Glomerular endothelial cell (primary cell): ENCODE measurements at places on chromosomes 16 and 17. TPM values are rescaled to one million over a fixed set of nuclear protein-coding genes. Genes with fewer than 3 reads are reported as not detected.

The SLC16A11 gene
- 0.12 and 0.44 TPM in 2 replicates for total RNA-seq

GRCh38 chr16:11328172-11329070, 16.8 kb upstream of the RMI2 start:
- DNase-seq = peak; percentile 44

- DNase-seq = no peak
Measured at GRCh38 chr16:85329059-85329812, 217.0 kb upstream of the CIBAR2 start.

GRCh38 chr17:73705594-73705993, 61.3 kb upstream of the SDK2 start:
- DNase-seq = no peak

GRCh38 chr16:67919622-67920221, 11.9 kb downstream of the CTRL start:
- DNase-seq = no peak

The RBFOX1 gene
- total RNA-seq = not detected in 2 replicates

- no peak for DNase-seq
Measured at GRCh38 chr16:14497245-14498082, 132.6 kb downstream of the PARN start.

The NHLRC4 gene
- 2.7 and 3.3 TPM in 2 replicates for total RNA-seq

DNA sequence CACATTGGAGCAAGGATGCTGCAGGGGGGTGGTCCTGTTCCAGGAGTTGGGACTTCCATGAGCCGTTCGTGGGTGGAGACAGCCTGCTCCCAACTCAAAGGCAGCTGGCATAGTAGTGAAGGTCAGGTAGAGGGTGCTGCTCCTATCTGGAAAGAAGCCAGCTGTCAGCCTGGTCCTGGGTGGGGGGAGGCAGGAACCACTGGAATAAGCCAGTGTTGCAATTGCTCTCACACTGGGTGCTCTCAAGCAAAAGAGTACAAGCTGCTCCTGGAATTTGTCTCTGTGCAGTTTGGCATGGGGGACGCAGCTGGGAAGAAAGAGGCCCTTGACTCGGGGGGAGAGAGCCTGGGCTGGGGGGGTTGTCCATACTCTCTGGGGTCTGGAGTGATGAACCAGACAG, 8.7 kb downstream of the CACNG5 start:
- DNase-seq = no peak

GRCh38 chr16:88287219-88287618, 95.5 kb upstream of the ZNF469 start:
- DNase-seq = no peak

- no peak for DNase-seq
Measured at GRCh38 chr17:74343526-74344284, 17.7 kb downstream of the KIF19 start.

The OR2C1 gene
- not detected in 2 replicates for total RNA-seq

GRCh38 chr16:53369921-53370320, 64.3 kb upstream of the RBL2 start:
- DNase-seq = no peak

DNA sequence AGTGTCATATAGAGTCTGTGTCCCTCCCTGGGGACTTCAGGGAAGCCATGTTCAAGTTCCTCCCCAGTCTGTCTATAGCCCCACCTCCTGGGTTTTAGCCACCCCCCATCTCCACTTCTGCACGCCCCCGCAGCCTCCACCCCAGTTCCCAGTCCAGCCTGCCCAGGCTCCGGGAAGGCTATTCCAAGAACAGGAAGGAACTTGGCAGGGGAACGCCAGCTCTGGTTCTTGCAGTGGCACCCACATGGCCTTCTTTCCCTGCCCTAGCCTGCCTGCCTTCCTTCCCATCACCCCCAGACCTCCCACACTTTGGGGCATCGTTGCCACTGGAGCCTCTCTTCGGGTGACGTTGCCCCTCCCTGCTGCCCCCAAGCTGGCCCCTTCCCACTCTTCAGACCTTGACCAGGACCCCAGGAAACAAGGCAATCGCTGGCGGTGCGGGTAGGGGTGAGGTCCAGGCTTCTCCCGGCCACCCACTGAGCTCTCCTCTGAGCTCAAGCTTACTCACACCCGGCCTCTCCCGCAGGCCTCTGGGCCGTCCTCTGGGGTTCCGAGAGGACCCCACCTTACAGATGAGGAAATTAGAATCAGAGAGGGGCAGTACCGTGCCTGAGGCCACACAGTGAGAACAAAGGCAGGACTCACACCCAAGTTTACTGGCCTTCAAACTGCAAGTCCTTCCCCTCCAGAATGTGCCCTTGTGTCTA, 9.2 kb upstream of the CES4A start:
- DNase-seq = no peak

The KRTAP4-6 gene
- not detected in 2 replicates for total RNA-seq

The MRPL28 gene
- 112 and 144 TPM in 2 replicates for total RNA-seq

GRCh38 chr16:57619606-57620334, 8.7 kb upstream of the ADGRG1 start:
- DNase-seq = no peak

The SLC6A4 gene
- 0.23 and 2.5 TPM in 2 replicates for total RNA-seq

The KRTAP4-7 gene
- not detected in 2 replicates for total RNA-seq

The ETV4 gene
- total RNA-seq = 14.2 and 22.4 TPM in 2 replicates

DNA sequence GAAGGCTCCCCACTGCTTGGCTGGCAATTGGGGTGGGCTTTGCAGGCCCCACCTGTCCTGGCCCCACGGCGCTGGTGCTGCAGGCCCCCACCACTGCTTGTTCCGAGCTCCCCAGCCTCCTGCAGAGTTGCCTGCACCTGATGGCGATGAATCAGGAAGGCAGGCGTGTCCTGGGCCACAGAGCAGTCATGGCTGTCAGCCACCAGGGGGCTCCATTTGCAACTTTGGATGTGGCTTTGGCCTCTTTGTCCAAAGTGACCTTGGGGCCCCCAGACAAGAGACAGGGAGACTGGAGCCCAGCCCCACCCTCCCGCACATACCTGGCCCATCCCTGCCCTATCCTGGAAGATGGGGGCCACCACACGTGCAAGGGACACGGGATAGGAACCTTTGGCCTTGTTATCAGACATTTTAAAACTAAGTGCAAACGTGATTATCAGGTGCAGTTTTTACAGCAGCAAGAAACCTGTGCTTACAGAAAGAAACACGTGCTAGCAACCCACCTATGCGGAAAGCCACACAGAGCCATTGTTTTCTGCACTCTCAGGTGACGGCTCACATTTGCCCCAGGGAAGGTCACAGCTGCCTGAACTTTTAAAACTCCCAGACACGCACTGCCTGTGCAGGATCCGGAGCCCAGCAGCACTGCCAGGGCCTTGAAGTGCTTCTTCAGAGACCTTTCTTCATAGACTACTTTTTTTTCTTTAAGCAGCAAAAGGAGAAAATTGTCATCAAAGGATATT, at the start of gene DNASE1:
TSS of gene DNASE1 (plus strand) at position 443 of the 743 bp plus-strand sequence. CDS start 683 bp downstream, outside the sequence.
- no peak for DNase-seq

DNA sequence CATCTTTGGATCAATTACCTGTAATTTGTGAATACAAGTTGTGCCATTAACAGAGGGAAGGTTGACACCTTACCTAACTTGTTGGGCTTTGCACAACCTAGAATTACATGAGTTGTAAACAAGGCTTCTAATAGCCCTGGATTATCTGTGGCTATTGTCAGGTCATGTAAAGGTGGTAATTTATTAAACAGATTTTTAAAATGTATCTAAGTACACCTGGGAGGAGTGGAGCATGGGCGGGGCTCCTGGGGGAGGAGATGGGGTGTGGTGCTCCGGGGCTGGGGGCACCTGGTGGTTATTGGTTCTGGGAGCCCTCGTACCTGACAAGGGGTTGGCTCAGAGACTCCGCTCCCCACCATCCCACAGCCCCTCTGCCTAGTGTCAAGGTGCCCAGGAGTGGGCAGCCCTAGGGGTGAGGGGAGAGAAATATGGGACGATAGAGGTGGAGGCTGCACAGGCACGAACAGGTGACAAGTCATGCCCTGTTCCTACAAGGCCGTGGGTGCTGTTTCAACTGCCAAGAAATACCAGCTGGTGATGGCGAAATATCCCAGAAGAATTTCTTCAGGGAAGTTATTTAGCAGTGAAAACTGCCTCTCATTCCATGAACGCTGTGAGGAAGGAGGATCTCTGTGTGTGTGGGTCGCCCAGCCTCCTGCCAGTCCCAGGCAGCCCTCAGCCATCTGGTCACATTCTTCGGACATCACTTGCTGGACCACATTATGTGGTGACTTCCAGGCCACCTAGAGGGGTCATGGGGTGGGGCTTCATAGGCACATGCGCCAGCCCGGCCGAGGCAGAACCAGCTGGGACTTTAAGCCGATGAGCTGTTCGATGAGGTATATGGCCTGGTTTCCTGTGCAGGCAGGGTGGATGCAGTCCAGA, 55.5 kb upstream of the IRX3 start:
- DNase-seq = no peak
